Left ventricle myocardium inferior (tissue), 1 donor: ENCODE measurements at places on chromosomes 12 and 14.
A peak's percentile ranks its signal among the peaks of the same experiment; 100 is the strongest.

DNA sequence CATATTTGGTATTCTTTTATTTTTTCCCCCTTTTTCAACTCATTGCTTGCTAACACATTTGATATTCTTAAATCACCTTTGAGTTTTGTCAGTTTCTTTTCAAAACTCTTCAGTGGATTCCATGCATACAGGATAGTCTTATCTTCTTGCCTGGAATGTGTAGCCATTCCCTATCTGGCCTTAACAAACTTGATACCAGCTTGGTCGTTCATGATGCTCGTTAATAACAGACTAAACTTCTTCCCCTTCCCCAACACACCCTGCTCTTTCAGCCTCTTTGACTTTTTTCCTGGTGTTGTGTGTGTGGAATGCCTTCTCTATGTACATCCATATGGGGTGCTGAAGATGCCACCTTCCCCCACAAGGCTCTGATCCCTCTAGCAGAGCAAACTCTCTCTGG is 17.7 kb upstream of the CALM1 start:
- DNase-seq: no peak
- no peaks in the 10 kb centered on the region for H3K36me3 ChIP-seq
- no peak overlapping the region for H3K27ac ChIP-seq
- peaks cover 30% of the 10 kb centered on the region for H3K4me1 ChIP-seq
- no peak overlapping the region for H3K4me3 ChIP-seq

- peaks cover 57% of the 10 kb centered on the region for H3K4me1 ChIP-seq
- peak overlapping the region; percentile 83 for H3K27ac ChIP-seq
- peaks cover 13% of the 10 kb centered on the region for H3K36me3 ChIP-seq
- no peak for DNase-seq
- H3K4me3 ChIP-seq: peak overlapping the region; percentile 12
These were observed 207.9 kb upstream of the BCL2L14 start for GRCh38 chr12:11862798-11863197.

DNA sequence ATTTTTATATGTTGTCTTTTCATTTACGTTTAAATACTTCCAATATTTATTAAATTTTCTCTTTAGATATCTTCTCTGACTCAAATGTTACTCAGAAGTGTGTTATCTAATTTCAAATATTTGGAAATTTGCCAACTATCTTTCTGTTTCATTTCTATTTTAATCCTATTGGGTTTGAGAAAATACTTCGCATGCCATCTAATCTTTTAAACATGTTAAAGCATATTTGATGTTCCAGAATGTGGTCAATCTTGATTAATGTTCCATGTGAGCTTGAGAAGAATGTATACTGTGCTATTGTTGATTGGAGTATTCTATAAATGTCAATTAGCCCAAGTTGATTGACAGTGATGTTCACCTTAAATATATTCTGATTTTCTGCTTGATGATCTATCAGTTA is 11.9 kb upstream of the DCN start:
- H3K36me3 ChIP-seq: no peaks in the 10 kb centered on the region
- DNase-seq: no peak
- H3K27ac ChIP-seq: no peak overlapping the region
- no peaks in the 10 kb centered on the region for H3K4me1 ChIP-seq
- H3K4me3 ChIP-seq: no peak overlapping the region
- H3K27me3 ChIP-seq: no peaks in the 10 kb centered on the region

DNA sequence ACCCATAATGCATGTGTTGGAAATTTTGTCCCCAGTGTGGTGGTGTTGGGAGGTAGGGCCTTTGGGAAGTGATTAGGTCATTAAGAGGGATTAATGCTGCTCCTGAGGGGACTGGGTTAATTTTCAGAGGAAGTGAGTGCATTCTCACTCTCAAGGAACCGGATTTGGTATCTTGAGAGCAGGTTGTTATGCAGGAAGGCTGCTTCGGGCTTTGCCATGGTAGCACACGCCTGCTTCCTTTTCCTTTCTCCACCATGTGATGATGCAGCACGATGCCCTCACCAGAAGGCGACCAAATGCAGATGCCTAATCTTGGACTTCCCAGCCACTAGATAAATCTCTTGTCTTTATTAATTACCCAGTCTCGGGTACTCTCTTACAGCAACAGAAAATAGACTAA is 257.1 kb downstream of the SSPN start:
- no peaks in the 10 kb centered on the region for H3K27me3 ChIP-seq
- no peak overlapping the region for H3K4me3 ChIP-seq
- H3K27ac ChIP-seq: no peak overlapping the region
- DNase-seq: no peak
- H3K36me3 ChIP-seq: peaks cover 8% of the 10 kb centered on the region
- peaks cover 23% of the 10 kb centered on the region for H3K4me1 ChIP-seq
